Right atrium auricular region (tissue), 2 donors: ENCODE measurements at places on chromosomes 7 and 10. TPM values are rescaled to one million over a fixed set of nuclear protein-coding genes. Genes with fewer than 3 reads are reported as not detected.

- no peak overlapping the region for H3K27ac ChIP-seq
- no peaks in the 10 kb centered on the region for H3K27me3 ChIP-seq
- no peak for DNase-seq
- H3K4me1 ChIP-seq, result no peaks in the 10 kb centered on the region
- H3K4me3 ChIP-seq, result no peak overlapping the region
Observed at GRCh38 chr7:13872709-13873108, 116.8 kb downstream of the ETV1 start.

GRCh38 chr7:1263391-1263951 is 30.8 kb downstream of the UNCX start:
- DNase-seq, result no peak
- H3K4me1 ChIP-seq, result no peaks in the 10 kb centered on the region
- H3K27ac ChIP-seq, result no peak overlapping the region
- H3K4me3 ChIP-seq, result no peak overlapping the region

GRCh38 chr7:98877692-98878364 is 504 bp upstream of the TRRAP start:
- peak overlapping the region; percentile 87 for H3K27ac ChIP-seq
- H3K4me1 ChIP-seq, result peaks cover 22% of the 10 kb centered on the region
- no peaks in the 10 kb centered on the region for H3K27me3 ChIP-seq
- DNase-seq, result no peak
- H3K4me3 ChIP-seq, result peak overlapping the region; percentile 90

GRCh38 chr10:14382022-14382421 is 51.3 kb upstream of the FRMD4A start:
- no peak overlapping the region for H3K4me3 ChIP-seq
- no peak overlapping the region for H3K27ac ChIP-seq
- H3K27me3 ChIP-seq, result no peaks in the 10 kb centered on the region
- no peaks in the 10 kb centered on the region for H3K4me1 ChIP-seq
- no peak for DNase-seq
- H3K36me3 ChIP-seq, result no peaks in the 10 kb centered on the region

GRCh38 chr7:103117465-103117864 is 31.4 kb downstream of the NAPEPLD start:
- H3K36me3 ChIP-seq, result peaks cover 13% of the 10 kb centered on the region
- H3K27ac ChIP-seq, result no peak overlapping the region
- H3K4me3 ChIP-seq, result no peak overlapping the region
- no peaks in the 10 kb centered on the region for H3K27me3 ChIP-seq
- H3K4me1 ChIP-seq, result no peaks in the 10 kb centered on the region
- no peak for DNase-seq

DNA sequence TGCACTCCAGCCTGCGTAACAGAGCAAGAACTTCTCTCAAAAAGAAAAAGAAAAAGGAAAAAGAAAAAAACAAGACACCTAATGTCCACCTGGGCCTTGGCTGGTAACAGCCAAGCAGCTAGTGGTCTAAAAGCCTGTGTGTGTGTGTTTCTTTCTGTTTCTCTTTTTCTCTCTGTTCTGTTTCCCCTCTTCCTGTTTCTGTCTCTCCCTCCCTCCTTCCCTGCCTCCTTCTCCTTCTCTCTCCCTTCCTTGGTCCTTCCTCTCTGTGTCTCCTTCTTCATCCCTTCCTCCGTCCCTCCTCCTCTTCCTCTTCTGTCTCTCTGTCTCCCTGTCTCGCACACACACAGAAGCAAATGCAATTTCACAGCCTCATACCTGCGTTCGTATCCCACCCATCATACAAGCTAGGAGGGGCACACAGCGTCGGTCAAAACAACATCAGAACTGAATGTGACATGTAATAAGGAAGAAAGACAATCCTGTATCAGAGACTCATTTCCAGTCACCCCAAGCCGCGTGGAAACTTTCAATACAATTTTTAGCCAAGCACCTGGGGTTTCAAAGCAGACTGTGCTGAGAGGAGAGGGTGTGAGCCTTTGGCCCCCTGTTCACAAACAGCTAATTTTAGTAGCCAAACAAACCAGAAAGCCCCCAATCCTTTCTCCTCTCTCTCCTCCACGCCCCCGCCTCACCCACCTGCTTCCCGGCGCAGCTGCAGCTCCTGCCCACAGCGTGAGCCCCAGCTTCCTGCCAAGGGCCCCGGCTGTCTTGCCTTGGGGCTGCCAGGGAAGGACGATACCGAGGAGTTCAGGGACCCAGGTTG is 50.2 kb upstream of the GNA12 start:
- H3K36me3 ChIP-seq, result no peaks in the 10 kb centered on the region
- H3K27me3 ChIP-seq, result no peaks in the 10 kb centered on the region
- H3K27ac ChIP-seq, result no peak overlapping the region
- no peak overlapping the region for H3K4me3 ChIP-seq
- no peak for DNase-seq

DNA sequence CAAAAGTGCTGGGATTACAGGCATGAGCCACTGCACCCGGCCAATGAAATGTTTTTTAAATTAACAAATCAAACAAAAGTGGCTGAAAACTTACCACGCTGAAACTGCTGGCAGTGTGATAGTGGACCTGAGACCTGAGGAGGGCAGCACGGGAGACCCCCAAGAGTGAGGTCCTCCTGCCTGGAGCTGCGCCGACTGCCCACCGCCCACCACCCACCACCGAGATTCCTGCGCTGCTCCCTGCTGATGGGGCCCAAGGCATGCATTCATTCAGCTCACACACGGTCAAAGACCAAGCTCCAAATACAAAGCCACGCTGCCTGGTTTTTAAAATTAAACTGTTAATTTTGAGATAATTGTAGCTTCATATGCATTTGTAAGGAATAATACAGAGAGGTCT is 16.4 kb upstream of the LARP4B start:
- H3K4me1 ChIP-seq, result no peaks in the 10 kb centered on the region
- H3K27ac ChIP-seq, result no peak overlapping the region
- no peaks in the 10 kb centered on the region for H3K27me3 ChIP-seq
- H3K36me3 ChIP-seq, result no peaks in the 10 kb centered on the region
- H3K4me3 ChIP-seq, result no peak overlapping the region

GRCh38 chr7:151570366-151570915 is 50.7 kb upstream of the RHEB start:
- no peak overlapping the region for H3K4me3 ChIP-seq
- peaks cover 48% of the 10 kb centered on the region for H3K36me3 ChIP-seq
- peaks cover 15% of the 10 kb centered on the region for H3K4me1 ChIP-seq
- no peaks in the 10 kb centered on the region for H3K27me3 ChIP-seq
- DNase-seq, result no peak

- no peak overlapping the region for H3K27ac ChIP-seq
- H3K27me3 ChIP-seq, result no peaks in the 10 kb centered on the region
- H3K36me3 ChIP-seq, result no peaks in the 10 kb centered on the region
- no peaks in the 10 kb centered on the region for H3K4me1 ChIP-seq
- no peak for DNase-seq
Observed at GRCh38 chr7:2477447-2478398, 1.5 kb upstream of the GRIFIN start.

DNA sequence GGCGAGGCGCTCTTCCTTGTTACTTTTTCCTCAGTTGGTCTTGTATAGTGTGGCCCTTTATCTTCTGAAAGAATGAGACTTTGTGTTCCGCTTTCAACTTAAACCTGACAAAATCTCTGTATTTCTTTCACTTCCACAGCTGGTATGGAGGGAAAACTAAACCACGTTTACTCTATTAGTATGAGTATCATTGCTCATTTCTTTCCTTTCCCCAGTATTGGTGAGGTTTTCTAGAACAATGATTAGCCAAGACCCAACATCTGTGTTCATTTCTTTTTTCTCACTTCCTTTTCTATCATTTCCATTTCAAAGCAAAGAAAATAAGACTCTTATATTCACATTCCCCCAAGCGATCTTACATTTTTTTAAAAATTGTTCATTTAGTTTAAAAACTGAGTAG is 165.3 kb downstream of the PAXIP1 start:
- no peaks in the 10 kb centered on the region for H3K27me3 ChIP-seq
- no peak overlapping the region for H3K27ac ChIP-seq
- DNase-seq, result no peak
- no peak overlapping the region for H3K4me3 ChIP-seq

GRCh38 chr10:51371743-51372142 is 297.5 kb downstream of the PRKG1 start:
- H3K36me3 ChIP-seq, result no peaks in the 10 kb centered on the region
- no peak for DNase-seq
- H3K27ac ChIP-seq, result no peak overlapping the region
- H3K4me3 ChIP-seq, result no peak overlapping the region
- no peaks in the 10 kb centered on the region for H3K27me3 ChIP-seq

- DNase-seq, result no peak
- no peak overlapping the region for H3K4me3 ChIP-seq
- peak overlapping the region; percentile 37 for H3K27ac ChIP-seq
- H3K27me3 ChIP-seq, result no peaks in the 10 kb centered on the region
- peaks cover 12% of the 10 kb centered on the region for H3K4me1 ChIP-seq
Observed at GRCh38 chr7:22350466-22351328, 6.3 kb downstream of the RAPGEF5 start.

- H3K4me1 ChIP-seq, result no peaks in the 10 kb centered on the region
- no peak overlapping the region for H3K4me3 ChIP-seq
- no peaks in the 10 kb centered on the region for H3K27me3 ChIP-seq
- no peak overlapping the region for H3K27ac ChIP-seq
- no peaks in the 10 kb centered on the region for H3K36me3 ChIP-seq
Observed at GRCh38 chr10:45548068-45548467, 124.5 kb downstream of the ZFAND4 start.

- H3K27me3 ChIP-seq, result no peaks in the 10 kb centered on the region
- no peak for DNase-seq
- no peaks in the 10 kb centered on the region for H3K4me1 ChIP-seq
Observed at GRCh38 chr7:43849047-43849446, 20.3 kb downstream of the MRPS24 start.

DNA sequence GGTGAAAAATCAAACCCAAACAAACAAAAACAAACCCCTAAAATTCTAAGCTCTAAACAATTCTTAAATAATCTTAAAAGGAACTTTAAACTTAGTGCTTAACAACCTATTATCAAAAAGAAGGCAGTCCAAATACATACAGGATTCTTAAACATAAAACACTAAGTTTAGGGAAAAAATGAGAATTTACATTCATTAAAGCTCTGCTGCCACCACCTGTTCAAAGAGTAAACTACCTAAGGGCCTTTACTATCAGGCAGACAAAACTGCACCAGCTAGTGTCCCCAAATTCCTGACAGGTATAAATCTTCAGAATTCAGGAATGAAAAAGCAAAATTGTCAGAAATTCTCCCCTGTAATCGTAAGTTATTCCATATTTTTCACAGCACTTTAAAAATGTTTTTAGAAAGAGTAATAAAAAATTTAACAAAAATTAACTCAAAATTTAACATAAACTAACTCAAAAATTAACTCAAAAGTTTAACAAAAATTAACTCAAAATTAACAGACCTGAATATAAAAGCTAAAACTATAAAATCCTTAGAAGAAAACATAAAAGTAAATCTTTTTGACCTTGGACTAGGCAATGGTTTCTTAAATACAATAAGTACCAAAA is 55.1 kb downstream of the PDZD8 start:
- no peaks in the 10 kb centered on the region for H3K36me3 ChIP-seq
- H3K27me3 ChIP-seq, result no peaks in the 10 kb centered on the region
- no peaks in the 10 kb centered on the region for H3K4me1 ChIP-seq
- no peak overlapping the region for H3K4me3 ChIP-seq

GRCh38 chr10:48498940-48499510 is 105.8 kb downstream of the ARHGAP22 start:
- H3K36me3 ChIP-seq, result no peaks in the 10 kb centered on the region
- H3K4me1 ChIP-seq, result peaks cover 9% of the 10 kb centered on the region
- no peaks in the 10 kb centered on the region for H3K27me3 ChIP-seq
- DNase-seq, result peak; percentile 42

DNA sequence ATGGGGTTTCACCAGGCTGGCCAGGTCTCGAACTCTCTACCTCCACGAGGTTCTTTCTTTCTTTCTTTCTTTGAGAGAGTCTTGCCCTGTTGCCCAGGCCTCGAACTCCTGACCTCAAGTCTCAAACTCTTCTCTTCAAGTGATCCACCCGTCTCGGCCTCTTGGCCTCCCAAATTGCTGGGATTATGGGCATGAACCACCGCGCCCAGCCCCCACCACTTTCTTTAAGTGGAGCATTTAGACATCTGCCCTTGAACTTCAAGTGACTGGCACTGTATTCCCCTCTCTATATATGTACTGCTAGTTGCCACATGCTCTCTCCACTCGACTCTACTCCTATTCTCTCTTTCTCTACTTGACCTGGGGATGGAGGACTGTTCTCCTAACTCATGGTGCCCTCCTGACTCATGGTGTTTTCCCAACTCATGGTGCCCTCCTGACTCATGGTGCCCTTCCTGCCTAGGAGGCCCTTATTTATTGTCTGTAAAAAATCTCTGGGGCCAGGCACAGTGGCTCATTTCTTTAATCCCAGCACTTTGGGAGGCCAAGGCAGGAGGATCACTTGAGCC is 19.3 kb upstream of the ACHE start:
- no peak overlapping the region for H3K4me3 ChIP-seq
- no peaks in the 10 kb centered on the region for H3K36me3 ChIP-seq
- no peak for DNase-seq
- no peak overlapping the region for H3K27ac ChIP-seq
- no peaks in the 10 kb centered on the region for H3K4me1 ChIP-seq

DNA sequence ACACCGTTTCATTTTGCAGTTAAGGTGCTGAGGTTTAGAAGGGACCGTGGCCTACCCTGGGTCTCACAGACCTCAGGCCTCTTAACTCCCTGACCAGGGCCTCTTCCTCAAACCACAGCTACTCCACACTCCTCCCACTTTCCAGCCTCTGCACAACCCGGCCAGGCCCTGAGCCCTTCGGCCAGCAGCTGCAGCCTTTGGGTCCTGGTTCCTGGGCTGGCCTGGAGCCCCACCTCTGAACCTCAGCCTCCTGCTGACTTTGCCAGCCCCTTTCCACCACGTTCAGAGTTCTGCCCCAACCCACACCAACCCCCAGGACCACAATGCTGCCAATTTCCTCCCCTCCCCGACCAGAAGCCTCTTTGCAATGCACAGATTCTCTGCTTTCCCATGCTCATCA is 84.1 kb downstream of the VOPP1 start:
- H3K27ac ChIP-seq, result no peak overlapping the region
- no peaks in the 10 kb centered on the region for H3K4me1 ChIP-seq
- peaks cover 21% of the 10 kb centered on the region for H3K36me3 ChIP-seq
- no peaks in the 10 kb centered on the region for H3K27me3 ChIP-seq

- no peak overlapping the region for H3K4me3 ChIP-seq
- no peaks in the 10 kb centered on the region for H3K36me3 ChIP-seq
- H3K27ac ChIP-seq, result no peak overlapping the region
- no peaks in the 10 kb centered on the region for H3K4me1 ChIP-seq
- DNase-seq, result no peak
Observed at GRCh38 chr10:126425489-126426065, 37.3 kb upstream of the ADAM12 start.

GRCh38 chr7:29140873-29141468 is 5.4 kb downstream of the CPVL start:
- peaks cover 3% of the 10 kb centered on the region for H3K4me1 ChIP-seq
- no peak overlapping the region for H3K4me3 ChIP-seq
- no peaks in the 10 kb centered on the region for H3K27me3 ChIP-seq
- no peak overlapping the region for H3K27ac ChIP-seq

GRCh38 chr7:41955893-41956675 is 253.2 kb upstream of the INHBA start:
- H3K4me3 ChIP-seq, result no peak overlapping the region
- no peaks in the 10 kb centered on the region for H3K4me1 ChIP-seq
- no peaks in the 10 kb centered on the region for H3K36me3 ChIP-seq
- no peak overlapping the region for H3K27ac ChIP-seq

GRCh38 chr10:92180399-92180798 is 110.5 kb downstream of the CPEB3 start:
- no peak overlapping the region for H3K27ac ChIP-seq
- no peak overlapping the region for H3K4me3 ChIP-seq
- H3K4me1 ChIP-seq, result no peaks in the 10 kb centered on the region
- no peak for DNase-seq
- no peaks in the 10 kb centered on the region for H3K36me3 ChIP-seq

The MEIG1 gene
- total RNA-seq, result not detected

The MAD1L1 gene
- total RNA-seq, result 31.9 TPM

The FKBP9 gene
- 129 TPM for total RNA-seq

The ZWINT gene
- 1.3 TPM for total RNA-seq

The PTPN20 gene
- total RNA-seq, result 7.5 TPM

The GIMAP7 gene
- 12.9 TPM for total RNA-seq

The PDLIM1 gene
- total RNA-seq, result 126 TPM

The PRPS1L1 gene
- not detected for total RNA-seq

The NXPH1 gene
- total RNA-seq, result not detected
